ENCODE measurements at places on chromosomes 3 and 15.

DNA sequence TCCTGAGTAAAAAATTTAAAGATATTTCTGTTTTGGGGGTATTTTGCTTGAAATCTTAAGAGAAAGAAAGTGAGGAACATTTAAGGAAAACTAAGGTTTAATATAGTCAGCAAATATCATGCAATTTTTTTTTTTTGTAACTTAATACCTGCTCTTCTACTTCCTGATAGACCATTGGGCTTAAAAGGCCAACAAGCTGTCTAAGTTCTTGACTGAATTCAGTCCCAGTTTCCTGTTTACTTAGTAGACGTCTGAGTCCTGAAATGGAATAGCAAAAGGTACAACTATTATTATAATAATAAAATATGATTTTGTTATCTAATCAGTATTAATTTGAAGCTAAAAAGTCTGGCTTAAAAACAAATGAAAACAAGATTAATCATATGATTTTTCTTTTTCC is 37.9 kb downstream of the IQCB1 start:
- DNase-seq = no peak

GRCh38 chr15:40511093-40511471 is 40.3 kb downstream of the CHST14 start:
- DNase-seq = no peak

DNA sequence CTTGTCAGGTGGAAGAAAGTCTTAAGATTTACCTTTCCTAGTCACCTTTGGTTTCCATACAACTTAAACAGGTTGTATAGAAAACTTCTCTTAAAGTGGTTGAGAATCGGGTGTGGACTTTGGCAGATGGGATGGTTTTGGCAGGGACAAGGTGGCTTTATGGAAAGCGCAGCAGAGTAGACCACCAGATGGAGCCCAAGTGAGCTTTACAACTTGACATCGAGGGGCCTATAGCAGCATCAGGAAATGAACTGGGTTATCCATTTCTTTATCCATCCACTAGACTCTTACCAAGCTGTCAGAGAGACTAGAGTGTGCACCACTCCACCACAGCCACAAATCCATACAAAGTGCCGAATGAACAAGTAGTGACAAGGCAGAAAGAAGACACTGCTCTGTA is 85.3 kb upstream of the MBNL1 start:
- DNase-seq = no peak

DNA sequence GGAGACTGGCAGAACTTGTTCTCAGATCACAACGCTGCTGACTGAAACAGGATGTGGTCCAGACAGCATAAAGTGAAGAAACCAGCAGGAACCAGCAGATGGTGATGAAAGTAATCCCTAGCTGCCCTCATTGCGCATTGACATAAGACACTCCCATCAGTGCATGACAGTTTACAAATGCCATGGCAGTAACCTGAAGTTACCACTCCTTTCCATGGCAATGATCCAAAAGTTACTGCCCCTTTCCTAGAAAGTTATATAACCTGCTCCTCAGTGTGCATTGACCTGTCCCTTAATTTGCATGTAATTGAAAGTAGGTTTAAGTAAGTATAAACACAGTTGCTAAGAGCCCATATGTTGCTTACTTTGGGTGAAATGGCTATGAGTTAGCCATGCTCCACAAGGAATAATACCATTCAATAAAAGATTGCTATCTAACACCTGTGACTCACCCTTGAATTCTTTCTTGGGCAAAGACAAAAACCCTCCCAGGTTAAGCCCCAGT is 149.1 kb upstream of the CD96 start:
- DNase-seq = no peak

- peak; percentile 59 for DNase-seq
Measured at GRCh38 chr3:107705046-107705445, 182.3 kb downstream of the BBX start.

All from fibroblast of skin of left biceps (primary cell).